Activated CD8-positive, alpha-beta memory T cell treated with anti-CD3 and anti-CD28 coated beads, Interleukin-2, amount 50 U/mL, for 4 hours (primary cell): ENCODE measurements at places on chromosomes 7 and 10.

- DNase-seq, result no peak
Observed at GRCh38 chr7:33066771-33067170, 4.2 kb upstream of the NT5C3A start.

DNA sequence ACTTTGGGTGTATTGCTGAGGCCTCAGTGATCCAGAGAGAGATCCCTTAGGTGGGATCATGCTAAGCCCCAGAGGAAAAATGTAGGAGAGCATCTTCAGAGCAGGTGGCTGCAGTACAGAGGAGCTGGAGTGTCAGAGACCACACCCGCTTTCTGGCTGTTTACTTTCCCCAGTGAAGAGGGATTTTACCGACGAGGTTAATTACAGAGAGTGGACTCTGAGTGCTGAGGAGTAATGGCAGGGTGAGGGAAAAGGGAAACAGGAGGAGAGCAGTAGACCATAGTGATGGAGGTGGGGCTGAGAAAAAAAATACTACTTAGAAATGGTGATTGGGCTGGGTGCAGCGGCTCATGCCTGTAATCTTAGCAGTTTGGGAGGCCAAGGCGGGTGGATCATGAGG, 43.3 kb upstream of the HBP1 start:
- no peak for DNase-seq

DNA sequence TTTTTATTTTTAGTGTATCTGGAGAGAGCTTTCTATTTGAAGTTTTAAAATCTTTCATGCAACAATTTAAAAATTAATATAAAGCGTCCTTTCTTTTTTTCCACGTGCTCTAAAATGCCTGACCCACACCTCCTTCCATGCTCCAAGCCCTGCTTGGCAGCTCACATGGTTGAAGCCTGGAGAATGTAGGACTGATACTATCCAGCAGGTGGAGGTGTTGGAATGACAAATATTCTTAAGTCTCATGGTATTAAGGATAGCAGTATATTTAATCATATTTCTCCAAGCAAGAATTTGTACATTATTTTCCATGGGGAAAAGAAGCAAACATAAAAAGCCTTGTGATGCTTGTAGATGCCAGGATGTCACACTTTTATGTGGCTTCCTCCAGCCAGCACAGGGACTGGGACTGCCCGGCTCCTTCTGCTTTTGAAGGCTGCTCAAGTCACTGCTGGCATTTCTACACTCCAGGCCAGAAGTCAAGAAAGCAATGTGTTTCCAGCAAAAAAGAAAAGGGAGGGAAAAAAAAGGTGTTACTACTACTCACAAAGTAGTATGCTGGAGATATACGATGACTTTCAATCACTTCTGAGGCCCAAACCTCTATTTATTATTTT, 49.7 kb downstream of the BZW2 start:
- DNase-seq, result no peak

GRCh38 chr10:101489355-101489754, 98.7 kb downstream of the POLL start:
- DNase-seq, result no peak

DNA sequence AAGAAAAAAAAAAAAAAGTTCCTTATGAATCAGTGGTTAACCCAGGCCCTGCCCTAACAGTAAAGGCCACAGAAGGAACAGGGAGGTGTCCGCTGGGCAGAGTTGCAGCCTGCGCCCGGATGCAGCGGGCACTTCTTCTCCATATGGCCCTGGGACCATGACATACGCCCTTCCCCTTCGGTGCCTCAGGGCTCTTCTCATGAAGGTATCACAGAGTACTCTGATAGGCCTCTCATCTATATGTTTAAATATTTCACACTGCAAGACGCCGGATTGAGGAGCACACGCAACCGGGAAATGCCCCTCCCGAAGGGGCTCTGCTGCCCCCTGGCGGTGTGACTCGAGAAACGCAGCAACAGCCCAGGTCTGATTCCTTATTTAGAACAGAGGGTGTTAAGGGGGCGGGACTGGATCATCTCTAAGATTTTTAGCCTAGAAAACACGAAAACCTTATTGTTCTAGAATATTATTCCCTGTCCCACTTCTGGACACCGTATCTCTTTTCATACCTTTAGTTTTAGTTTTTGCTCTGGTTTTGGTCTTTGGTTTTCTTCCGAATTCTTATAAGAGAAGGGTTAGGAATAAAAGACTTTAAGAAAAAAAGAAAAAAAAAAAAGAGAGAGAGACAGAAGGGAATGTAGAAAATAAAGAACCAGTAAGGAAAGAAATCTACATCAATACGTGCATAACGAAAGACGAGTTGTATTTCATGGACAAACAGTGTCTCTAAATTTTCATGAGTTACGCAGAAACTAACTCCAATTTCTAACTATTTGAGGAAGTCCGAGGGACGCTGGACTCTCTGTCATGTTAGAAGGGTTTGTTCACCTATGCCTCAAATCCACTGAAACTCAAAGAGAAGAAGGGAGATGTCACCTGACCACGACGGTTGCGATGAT, 12.0 kb downstream of the DAGLB start:
- DNase-seq, result peak; percentile 90

- no peak for DNase-seq
Observed at GRCh38 chr10:50426485-50426884, 175.2 kb upstream of the ASAH2 start.

GRCh38 chr7:120421151-120421651, 148.2 kb downstream of the KCND2 start:
- no peak for DNase-seq

- no peak for DNase-seq
Observed at GRCh38 chr10:101525848-101526247, 62.2 kb downstream of the POLL start.

GRCh38 chr10:14553448-14553847, 221.2 kb downstream of the FAM107B start:
- DNase-seq, result no peak

DNA sequence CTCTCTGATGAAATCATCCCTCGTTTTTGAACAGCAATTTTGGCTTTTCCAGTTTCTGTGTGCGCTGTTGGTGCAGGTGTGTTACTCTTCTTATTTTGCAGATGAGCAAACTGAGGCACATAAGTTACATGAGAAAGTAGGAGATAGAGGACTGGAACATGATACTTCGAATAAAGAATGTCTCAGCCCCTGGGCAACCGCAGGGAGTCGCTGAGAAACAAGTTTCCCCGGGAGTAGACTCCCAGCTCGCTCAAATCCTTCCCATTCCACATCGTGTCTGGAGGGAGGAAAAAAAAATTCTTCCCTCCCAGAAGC, 18.0 kb downstream of the MXI1 start:
- no peak for DNase-seq

DNA sequence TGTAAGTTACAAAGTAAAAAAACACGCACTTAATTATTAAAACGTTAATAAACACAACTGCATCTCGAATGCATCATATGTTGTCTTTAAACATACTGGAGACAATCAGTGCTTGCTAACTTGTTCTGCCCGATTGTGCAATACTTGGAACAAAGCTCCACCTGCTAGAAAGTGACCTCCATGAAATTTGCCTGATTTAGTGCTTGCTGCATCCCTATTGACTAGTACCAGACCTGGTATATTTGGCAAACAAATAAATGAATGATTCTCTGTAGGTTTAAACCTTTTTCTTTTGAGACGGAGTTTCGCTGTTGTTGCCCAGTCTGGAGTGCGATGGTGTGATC, 6.2 kb downstream of the BZW2 start:
- no peak for DNase-seq

DNA sequence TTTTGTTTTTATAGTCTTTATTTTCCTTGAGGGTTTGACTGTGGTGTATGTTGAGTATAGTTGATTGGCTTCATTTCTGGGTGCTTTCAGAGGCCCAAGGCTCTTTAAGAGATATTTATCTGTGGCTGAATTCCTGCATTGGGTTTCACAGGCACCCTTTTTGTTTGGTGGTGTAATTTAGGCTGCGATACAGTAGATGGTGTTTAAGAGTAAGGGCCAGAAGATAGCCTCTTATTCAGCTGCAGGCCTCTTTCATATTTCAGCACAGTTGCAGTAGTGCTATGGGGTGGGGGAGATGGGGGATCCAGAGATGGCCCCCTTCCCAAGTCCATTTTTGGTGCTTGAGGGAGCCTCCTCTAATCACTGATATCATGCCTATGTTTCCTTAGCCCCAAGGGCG, 69.7 kb downstream of the MGAM2 start:
- DNase-seq, result no peak

GRCh38 chr7:33784000-33784399, 121.3 kb upstream of the BMPER start:
- DNase-seq, result no peak

DNA sequence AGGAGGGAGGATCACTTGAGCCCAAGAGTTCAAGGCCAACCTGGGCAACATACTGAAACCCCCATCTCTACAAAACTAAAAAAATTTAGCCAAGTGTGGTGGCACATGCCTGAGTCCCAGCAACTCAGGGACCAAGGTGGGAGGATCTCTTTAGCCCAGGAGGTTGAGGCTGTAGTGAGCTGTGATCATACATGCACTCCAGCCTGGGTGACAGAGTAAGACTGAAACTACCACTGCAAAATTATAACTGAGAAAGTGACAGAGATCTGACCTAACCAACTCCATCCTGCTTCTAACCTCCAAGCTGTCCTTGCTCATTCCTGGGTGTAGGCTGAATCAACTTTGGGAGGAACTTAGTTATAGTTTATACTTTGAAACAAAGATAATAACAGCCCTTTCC, 59.4 kb downstream of the HTR7 start:
- DNase-seq, result no peak

GRCh38 chr10:42930516-42931192, 146.2 kb upstream of the RET start:
- DNase-seq, result no peak

- DNase-seq, result no peak
Observed at GRCh38 chr7:14158111-14158510, 168.6 kb upstream of the ETV1 start.

GRCh38 chr10:88983206-88983605, 7.4 kb upstream of the FAS start:
- DNase-seq, result no peak

- no peak for DNase-seq
Observed at GRCh38 chr10:30057421-30057841, 2.0 kb downstream of the JCAD start.

- DNase-seq, result no peak
Observed at GRCh38 chr10:89086801-89087521, 96.4 kb downstream of the FAS start.

DNA sequence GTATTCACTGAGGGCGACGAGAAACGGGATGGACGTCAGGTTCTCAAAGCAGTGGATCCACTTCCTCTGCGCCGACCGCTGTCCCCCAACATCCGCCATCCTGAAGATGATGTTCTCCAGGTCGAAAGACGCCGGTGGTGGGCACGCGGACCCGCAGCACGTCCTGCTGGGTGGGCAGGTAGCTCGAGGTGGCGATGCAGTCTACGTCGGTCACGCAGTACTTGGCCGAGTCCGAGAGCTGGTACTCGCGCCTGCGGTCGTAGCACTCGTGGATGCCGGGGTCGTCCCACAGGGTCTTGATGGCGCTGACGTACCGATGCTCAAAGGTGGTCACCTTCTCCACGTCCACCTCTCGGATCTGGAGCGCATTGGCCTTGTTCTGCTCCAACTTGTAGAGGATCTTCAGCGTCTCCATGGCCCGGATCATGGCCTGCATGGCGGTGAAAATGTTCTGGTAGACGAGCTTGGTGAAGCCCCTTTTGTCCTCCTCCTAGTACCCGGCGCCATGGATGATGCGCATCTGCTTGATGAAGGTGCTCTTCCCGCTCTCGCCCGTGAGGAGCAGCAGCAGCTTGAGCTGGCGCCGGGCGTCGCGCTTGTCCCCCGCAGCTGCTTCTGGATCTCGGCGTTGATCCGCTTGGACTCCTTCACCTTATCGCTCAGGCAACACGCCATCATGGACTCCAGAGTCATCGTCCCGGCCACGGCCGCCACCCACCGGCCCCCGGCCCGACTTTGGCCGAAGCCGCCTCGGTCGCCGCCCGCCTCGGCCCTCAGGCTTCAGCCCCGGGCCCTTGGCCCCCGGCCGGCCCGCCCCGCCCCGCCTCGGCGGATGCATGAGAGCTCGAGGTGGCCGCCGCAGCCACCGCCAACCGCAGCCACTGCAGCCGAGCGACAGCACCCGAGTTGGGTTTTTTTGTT, 122.9 kb upstream of the KCTD7 start:
- no peak for DNase-seq

DNA sequence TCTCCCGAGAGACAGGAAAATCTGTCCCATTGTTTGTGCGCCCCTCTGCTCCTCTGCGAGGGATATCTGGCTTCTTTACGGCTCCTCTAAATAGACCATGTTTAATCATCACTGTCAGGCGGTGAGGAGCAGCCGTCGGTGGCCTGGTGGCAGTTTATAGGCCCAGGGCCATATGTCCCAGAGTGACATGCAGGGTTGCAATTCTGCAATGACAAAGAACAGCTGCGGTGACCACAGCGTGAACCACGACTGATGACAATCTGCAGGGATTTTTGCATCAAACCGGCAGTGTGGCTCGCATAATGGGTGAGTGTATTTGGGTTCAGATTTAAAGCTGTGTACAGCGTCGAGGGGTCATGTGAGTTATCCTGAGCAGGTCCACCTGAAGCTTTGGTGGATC, 41.5 kb downstream of the GATA3 start:
- DNase-seq, result no peak

DNA sequence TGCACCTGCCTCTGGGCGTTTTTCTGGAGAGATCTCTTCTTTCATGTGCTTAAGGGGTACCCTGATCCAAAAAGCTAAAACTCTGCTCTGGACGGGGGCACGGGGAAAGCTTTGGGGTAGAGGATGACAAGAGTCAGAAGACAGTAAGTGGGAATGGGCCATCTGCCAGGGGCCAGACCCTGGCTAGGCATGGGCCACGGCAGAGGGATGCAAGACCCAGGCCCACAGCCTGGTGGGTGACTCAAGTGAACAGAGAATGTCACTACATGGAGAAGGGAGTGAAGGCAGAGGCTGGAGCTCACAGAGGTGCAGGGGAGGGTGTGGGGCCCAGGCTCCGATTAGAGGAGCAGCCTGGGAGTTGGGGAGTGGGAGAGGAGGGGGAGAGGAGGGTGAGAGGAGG, 15.3 kb downstream of the FLNC start:
- no peak for DNase-seq

DNA sequence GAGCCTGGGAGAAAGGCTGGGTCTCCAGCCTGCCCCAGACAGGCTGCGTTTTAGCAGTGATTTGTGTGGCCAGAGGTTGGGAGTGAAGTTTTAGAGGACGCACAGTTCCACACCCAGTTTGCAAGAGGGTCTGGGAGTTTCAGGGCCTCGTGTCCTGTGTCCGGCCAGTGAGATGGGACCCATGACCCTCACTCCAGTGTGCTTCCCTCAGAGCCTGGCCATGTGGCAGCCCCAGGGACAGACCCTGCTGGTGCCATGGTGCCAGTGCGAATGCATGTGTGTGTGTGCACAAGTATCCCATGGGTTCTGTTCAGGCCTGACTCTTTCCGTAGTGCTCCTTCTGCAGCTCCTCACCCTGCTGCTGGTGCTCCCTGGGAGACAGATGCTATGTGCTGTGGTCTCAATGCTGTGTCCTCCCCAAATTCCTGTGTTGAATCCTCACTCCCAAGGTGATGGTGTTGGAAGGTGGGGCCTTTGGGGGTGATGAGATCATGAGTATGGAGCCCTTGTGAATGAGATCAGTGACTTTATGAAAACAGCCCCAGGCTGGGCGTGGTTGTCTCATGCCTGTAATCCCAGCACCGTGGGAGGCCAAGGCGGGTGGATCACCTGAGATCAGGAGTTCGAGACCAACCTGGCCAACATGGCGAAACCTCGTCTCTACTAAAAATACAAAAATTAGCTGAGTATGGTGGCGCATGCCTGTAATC, 16.5 kb downstream of the ECHDC3 start:
- no peak for DNase-seq
